Activated T-cell treated with anti-CD3 and anti-CD28 coated beads, Interleukin-2, amount 50 U/mL, for 48 hours (primary cell): ENCODE measurements at places on chromosomes 11 and 22.

GRCh38 chr22:25572708-25573171 lies 8.3 kb downstream of the GRK3 start:
- no peak for DNase-seq

DNA sequence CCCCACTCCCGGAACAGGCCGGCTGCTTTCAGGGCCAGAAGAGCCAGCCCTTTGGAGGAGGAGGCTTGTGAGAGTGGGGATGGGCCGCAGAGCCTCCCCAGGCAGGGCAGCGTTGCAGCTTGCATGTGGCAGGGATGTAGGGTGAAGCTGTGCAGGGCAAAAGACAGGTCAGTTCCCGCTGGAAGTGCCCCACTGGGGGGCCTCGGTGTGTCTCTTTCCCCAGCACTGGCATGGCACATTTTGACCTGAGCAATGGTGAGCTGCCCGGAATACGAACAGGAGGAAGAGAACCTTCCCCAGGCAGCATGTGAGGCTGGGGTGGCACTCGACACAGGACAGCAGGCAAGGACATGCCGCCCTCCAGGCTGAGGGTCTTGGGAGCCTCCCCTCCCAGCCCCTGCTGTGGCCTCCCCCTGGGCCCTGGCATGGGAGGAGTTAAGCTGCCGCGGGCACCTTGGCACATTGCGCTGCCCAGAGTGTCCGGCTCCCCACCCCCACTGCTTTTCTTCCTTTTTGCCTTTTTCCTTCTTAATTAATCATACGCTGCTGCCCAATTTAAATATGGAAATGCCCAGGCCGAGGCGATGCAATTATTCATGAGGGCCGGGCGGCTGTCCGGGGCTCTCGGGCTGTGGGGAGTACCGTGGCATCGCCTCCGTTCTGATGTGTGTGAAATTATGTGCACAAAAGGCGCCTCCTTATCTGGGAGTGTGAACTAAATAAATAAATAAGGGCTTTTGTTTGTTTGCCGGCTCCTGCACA lies 76.0 kb upstream of the WNT7B start:
- peak; percentile 52 for DNase-seq

GRCh38 chr11:66281776-66282467 lies 3.9 kb downstream of the CNIH2 start:
- no peak for DNase-seq

DNA sequence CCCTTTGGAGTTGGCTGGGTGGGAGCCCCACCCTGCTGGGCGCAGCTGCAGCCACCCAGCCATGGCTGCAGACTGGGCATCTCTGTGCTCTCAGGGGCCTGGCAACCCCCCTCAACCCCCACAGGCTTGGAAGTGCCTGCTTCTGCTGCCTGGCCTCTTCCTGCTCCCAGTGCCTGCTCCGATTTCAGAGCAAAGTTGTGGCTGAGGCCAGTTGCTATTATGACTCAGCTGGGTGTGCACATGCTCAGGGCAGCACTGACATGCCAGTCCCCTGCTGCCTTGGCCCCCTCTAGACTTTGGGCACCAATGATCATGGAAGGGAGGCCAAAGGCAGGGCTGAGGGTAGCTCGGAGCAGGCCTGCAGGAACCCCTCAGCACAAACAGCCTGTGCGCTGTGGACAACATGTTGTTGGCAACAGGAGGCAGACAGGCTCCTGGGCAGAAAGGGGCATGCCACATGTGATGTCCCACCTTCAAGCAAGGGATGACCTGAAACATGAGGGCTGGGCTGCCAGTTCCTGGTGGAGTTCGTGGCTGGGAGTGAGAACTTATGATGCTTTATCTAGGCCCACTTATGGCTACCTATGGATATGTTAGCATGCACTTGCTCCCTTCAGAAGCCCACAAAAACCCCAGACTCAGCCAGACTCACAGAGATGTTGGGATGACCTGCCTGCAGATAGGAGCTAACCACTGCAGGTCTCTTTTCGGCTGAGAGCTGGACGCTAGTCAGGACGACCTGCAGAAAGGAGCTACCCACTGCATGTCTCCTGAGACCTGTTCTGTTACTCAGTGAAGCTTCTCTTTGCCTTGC lies 96.4 kb upstream of the AMOTL1 start:
- no peak for DNase-seq

GRCh38 chr11:122071709-122072202 lies 44.3 kb downstream of the BLID start:
- no peak for DNase-seq

DNA sequence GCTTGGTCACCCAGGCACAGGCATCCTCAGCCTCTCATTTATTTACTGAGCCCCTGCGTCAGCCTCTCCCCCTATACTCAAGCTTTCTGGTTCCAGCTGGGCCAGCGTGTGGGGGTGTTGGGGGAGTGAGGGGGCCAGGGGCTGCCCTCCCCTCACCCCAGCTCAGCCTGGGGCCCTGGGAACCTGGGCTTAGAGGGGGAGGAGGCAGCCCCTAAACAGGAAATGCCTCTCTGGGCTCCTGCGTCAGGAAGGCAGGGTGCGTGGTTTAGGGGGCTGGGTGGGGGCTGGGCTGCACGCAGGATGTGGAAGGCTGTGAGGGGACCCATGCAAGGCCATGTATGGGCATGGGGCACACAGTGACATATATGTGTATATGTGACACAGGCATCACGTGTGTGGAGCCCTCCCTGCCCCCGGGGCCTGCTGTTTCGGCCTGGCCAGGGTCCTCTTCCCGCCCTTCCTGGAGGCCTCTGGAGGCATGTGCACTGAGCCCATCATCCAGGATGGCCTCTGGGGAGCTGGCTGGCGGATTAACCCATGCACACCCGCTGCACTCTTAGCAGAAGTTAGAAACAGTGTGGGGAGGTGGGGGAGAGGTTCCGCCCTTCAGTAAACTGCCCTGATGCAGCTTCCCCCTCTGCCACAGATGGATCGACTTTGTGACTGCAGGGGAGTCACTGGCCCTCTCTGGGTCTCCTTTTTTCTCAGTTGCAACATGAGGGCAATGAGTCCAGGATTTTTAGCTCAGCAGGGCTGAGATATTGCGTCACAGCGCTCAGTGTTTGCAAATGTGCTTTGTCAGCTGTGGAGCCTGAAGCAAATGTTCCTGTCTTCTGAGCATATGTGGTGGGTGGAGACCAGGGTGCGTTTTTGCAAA lies 1.1 kb upstream of the CD248 start:
- DNase-seq: peak; percentile 64

GRCh38 chr11:74612877-74613276 lies 20.5 kb downstream of the POLD3 start:
- no peak for DNase-seq

DNA sequence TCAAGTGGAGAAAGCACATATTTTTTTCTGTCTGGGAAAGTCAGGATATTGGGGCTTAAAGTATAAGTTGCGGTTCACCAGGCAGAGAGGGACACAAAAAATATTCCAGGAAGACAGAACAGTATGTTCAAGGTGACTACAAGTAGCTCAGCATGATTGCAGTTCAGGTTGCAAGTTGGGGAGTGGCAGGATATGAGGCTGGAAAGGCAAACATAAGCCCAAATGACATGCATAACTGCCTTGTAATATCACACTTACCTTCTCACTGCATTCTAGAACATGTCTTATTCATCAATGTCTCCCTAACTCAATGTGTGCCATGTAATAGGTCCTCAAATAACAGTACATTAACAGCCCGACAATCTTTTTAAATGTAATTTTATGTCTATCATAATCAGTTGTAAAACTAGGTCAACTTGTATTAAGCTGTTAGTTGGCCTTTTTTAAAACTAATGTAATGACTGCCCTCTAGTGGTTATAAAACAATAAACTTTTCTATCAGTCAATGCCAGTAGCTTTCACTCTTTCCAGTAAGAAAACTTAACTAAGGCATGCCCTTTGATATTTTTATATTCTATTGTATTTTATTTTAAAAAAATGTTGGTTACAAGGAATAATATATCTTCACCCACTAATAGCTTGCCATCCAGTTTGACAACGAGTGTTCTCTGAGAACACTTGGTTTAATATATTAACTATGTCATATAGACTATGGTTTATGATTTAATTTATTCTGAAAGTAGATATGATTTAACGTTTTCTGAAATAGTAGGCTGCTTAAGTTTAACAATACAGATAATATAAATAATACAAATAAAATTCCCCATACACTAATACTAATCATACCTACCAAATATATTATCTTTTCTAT lies 39.4 kb upstream of the CFAP300 start:
- DNase-seq: no peak

DNA sequence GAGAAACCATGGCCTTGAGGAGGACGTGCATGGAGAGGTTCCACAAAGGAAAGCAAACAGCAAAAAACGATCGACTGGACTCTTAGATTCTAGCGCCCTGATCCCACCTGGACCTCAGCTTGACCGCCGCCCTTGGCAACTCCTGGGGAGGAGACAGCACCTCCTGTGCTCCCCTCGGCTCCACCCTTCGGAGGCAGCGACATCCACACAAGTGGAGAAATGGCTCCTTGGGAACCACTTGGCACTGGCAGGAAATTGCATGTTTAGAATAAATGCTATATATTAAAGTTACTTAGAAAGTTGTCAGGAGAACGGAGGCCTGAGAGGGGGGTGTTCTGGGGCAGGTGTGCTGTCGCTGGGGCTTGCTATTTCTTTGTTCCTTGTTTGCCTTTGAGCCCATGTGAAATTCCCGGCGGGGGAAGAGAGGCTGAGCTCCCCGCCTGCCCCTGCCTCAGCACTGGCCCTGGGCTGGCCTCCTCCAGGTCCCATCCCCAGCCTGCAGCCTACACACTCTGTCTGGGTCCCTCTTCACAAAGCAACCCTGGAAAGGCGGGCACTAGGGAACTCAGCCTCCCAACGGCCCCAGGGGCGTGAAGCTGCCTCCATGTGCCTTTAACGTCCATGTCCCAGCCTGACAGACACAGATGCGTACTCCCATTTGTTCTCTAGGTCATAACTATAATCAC lies 395.3 kb downstream of the BRD1 start:
- DNase-seq: no peak

- no peak for DNase-seq
Measured at GRCh38 chr11:132056689-132057088, 686.3 kb downstream of the NTM start.

- DNase-seq: no peak
Measured at GRCh38 chr11:70636659-70637058, 238.3 kb downstream of the CTTN start.

DNA sequence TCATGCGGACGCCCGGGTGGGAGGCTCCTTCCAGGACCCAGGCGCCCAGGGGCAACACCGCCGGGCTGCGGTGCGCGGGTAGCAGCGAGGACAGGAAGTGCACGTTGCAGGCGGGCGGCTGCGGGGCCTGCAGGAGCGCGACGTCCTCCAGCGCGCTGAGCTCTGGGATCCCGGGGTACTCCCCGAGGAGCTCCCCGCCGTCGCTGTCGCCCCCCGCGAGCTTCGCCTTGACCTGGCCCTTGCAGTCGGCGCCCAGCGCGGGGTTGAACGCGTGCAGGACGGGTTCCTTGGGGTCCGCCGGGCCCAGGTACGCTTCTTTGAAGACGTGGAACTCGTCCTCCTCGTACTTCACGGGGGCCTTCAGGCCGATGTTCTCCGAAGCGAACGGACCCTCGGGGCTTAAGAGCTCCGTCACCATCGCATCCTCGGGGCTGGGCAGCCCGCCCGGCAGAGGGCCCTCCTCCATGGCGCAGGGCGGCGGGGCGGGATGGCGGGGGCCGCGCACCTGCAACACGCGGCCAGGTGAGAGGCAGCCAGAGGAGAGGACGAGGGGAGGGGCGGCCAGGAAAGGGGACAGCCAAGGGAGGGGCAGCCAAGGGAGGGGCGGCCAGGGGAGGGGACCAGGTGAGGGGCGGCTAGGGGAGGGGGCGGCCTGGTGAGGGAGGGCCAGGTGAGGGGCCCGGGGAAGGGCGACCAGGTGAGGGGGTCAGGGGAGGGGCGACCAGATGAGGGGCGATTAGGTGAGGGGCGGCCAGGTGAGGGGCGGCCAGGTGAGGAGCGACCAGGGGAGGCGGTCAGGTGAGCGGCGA lies 921 bp downstream of the TESMIN start:
- DNase-seq: peak; percentile 29

- DNase-seq: no peak
Measured at GRCh38 chr11:128894286-128894681, 3.1 kb downstream of the KCNJ5 start.

- DNase-seq: no peak
Measured at GRCh38 chr11:111913997-111914396, 1.5 kb downstream of the HSPB2 start.

- peak; percentile 59 for DNase-seq
Measured at GRCh38 chr11:35013514-35014233, 97.3 kb downstream of the PDHX start.

GRCh38 chr22:20241579-20242392 lies 26.3 kb downstream of the RTN4R start:
- DNase-seq: no peak

GRCh38 chr11:122898799-122899198 lies 16.2 kb downstream of the JHY start:
- no peak for DNase-seq

DNA sequence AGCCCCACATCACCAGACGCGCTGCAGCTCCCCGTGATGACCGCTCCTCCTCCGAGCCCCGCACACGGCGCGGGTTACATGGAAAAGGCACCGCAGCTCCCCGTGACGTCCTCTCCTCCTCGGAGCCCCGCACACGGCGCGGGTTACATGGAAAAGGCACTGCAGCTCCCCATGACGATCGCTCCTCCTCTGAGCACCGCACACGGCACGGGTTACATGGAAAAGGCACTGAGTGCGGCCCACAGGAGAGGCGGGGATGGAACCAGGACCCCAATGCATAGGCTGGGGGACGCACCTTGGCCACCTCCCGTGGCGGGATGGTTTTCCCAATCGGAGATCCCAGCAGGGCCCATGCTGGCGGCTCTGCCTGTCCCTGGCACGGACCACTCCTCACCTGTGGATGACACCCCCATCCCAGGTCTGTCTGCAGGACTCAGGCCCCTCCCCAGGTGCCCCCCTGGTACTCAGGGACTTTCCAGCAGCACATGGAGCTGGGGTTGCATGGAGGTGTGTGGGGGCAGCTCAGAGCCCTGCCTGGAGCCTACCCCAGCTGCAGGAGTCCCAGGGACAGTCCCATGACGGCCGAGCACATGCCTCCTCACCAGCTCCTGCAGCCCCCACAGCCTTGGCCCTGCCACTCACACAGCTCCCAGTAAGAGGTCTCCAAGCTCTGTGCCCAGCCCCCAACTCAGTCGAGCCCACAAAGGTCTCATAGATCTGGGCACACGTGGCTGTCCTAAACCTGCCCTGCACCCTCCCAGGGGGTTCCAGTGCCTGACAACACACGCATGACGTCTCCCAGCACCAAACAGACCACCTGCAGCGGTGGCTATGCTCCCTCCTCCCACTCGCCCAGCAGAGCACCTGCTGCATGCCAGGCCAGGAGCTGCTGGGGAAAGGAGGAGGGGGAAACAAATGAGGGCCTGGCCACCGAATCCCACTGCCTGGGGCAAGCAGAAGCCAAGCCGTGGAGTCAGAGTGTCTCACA lies 166.6 kb downstream of the BRD1 start:
- DNase-seq: no peak

GRCh38 chr11:57812634-57813033 lies 51.0 kb downstream of the CTNND1 start:
- DNase-seq: no peak

- no peak for DNase-seq
Measured at GRCh38 chr11:12363373-12363772, 14.0 kb upstream of the PARVA start.
